Astrocyte (in vitro differentiated cells and primary cell): ENCODE measurements at places on chromosomes 11 and 22. TPM values are rescaled to one million over a fixed set of nuclear protein-coding genes. Genes with fewer than 3 reads are reported as not detected.

The ACRV1 gene
- not detected in 2 replicates for total RNA-seq

The SLC22A9 gene
- not detected in 2 replicates for total RNA-seq

The HSPB2 gene
- total RNA-seq = not detected in 2 replicates

The TTLL1 gene
- 10.7 and 13.7 TPM in 2 replicates for total RNA-seq

The C11orf16 gene
- total RNA-seq = not detected in 2 replicates

The KLHL35 gene
- 0.77 and 0.87 TPM in 2 replicates for total RNA-seq

The TRIM48 gene
- total RNA-seq = not detected in 2 replicates

The MMP8 gene
- total RNA-seq = not detected in 2 replicates

The DEUP1 gene
- total RNA-seq = 0.41 and 0.91 TPM in 2 replicates

The GTF2H1 gene
- total RNA-seq = 41.5 and 47.8 TPM in 2 replicates

The NDUFC2 gene
- total RNA-seq = 251 and 285 TPM in 2 replicates

The CCDC73 gene
- not detected in 2 replicates for total RNA-seq

The SLC22A25 gene
- total RNA-seq = not detected in 2 replicates

The SLC37A4 gene
- total RNA-seq = 8.7 and 11.7 TPM in 2 replicates

The INSC gene
- not detected in 2 replicates for total RNA-seq

The SEPTIN5 gene
- total RNA-seq = 7.3 and 8.6 TPM in 2 replicates

GRCh38 chr11:111734954-111735261 is 31.3 kb downstream of the PPP2R1B start:
- peaks cover 57% of the 10 kb centered on the region for H3K4me1 ChIP-seq
- no peak overlapping the region for H3K4me3 ChIP-seq
- H3K36me3 ChIP-seq = peaks cover 9% of the 10 kb centered on the region
- DNase-seq = no peak

DNA sequence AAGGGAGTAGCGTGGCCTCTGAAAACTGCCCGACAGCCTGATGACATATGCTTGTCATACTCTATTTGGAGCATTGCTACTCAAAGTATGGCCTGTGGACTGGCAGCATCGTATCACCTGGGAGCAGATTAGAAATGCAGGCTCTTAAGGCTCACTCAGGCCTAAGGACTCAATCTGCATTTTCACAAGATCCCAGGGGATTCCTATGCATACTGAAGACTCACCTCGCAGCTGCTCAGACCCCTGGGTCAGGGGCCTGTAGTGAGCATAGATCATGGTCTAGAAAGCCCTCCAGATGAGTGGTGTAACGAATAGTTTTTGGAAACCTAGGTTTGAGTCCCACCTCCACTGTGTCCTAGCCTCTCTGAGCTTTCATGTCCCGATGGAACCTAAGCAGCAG is 126.3 kb downstream of the FEZ1 start:
- peaks cover 2% of the 10 kb centered on the region for H3K27me3 ChIP-seq
- no peaks in the 10 kb centered on the region for H3K36me3 ChIP-seq
- H3K27ac ChIP-seq = no peak overlapping the region
- no peak for DNase-seq

- no peak overlapping the region for H3K27ac ChIP-seq
- H3K4me1 ChIP-seq = peaks cover 53% of the 10 kb centered on the region
- H3K27me3 ChIP-seq = no peaks in the 10 kb centered on the region
Measured at GRCh38 chr11:94788396-94788795, 20.2 kb downstream of the AMOTL1 start.

DNA sequence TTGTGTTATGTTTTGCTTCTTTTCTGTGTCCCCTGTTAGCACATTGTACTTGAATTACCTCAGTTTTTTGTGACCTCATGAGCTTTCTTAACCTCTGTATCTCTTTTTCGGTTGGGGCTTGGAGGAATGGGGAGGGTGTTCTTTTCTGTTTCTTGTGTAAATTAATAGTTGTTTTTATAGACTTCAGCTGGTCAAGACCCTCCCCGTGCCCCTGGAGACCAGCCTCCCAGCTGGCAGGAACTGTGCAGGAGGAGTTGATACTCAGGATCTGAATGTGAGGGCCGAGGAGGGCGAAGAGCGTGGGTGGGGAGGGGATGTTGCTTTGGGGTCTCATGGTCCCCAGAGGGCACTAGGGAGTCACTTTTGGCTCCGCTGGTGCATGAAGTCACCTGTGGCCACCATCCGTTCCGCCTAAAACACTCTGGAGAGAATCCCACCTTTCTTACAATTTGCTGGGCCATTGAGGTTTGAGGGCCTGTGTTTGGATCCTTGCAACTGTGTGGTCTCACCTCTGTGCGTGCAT is 44.3 kb upstream of the NNMT start:
- DNase-seq = no peak
- H3K4me3 ChIP-seq = no peak overlapping the region
- no peaks in the 10 kb centered on the region for H3K36me3 ChIP-seq
- no peak overlapping the region for H3K27ac ChIP-seq

- H3K36me3 ChIP-seq = no peaks in the 10 kb centered on the region
- no peaks in the 10 kb centered on the region for H3K27me3 ChIP-seq
- H3K4me1 ChIP-seq = peaks cover 16% of the 10 kb centered on the region
- H3K27ac ChIP-seq = peak overlapping the region; percentile 3
Measured at GRCh38 chr11:123494195-123495050, 64.4 kb downstream of the GRAMD1B start.

DNA sequence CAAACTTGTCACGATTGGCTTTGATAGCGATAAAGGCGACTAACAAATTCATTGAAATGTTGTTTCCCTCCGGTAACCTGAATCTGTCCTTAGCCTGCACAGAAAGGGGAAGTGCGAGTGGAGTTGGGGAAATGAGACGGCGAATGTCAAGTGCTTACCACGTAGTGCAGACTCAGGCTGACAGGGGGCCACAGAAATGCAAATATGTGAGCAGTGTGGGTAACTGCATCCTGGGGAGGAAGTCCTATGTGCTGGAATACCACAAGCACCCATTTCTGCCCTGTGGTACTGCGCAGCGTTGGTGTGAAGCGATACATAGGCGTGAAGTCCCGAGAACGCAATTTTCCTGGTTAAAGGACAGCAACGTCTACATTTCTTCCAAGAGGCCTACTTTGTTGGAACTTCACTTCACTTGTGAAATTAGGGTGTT is 869 bp upstream of the EIF4ENIF1 start:
- DNase-seq = peak; percentile 78
- peak overlapping the region; percentile 79 for H3K4me3 ChIP-seq
- peaks cover 16% of the 10 kb centered on the region for H3K4me1 ChIP-seq

- no peak overlapping the region for H3K4me3 ChIP-seq
- no peaks in the 10 kb centered on the region for H3K27me3 ChIP-seq
- DNase-seq = no peak
- no peaks in the 10 kb centered on the region for H3K36me3 ChIP-seq
Measured at GRCh38 chr11:64967375-64967774, 4.5 kb downstream of the MAJIN start.

DNA sequence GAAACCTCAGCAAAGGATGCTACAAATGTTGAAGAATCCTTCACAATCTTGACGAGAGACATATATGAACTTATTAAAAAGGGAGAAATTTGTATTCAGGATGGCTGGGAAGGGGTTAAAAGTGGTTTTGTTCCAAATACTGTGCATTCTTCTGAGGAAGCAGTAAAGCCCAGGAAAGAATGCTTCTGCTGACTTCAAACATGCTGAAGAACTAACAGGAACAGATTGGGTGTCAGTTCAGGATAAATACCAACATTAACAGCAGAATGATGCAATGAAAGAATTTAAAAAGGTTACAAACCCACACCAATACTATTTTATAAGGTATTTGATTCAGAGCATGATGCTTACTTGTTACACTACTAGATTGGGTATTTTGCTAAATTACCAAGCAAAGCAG is 33.9 kb downstream of the RAB39A start:
- H3K27ac ChIP-seq = no peak overlapping the region
- H3K27me3 ChIP-seq = no peaks in the 10 kb centered on the region
- no peak overlapping the region for H3K4me3 ChIP-seq
- H3K36me3 ChIP-seq = no peaks in the 10 kb centered on the region

DNA sequence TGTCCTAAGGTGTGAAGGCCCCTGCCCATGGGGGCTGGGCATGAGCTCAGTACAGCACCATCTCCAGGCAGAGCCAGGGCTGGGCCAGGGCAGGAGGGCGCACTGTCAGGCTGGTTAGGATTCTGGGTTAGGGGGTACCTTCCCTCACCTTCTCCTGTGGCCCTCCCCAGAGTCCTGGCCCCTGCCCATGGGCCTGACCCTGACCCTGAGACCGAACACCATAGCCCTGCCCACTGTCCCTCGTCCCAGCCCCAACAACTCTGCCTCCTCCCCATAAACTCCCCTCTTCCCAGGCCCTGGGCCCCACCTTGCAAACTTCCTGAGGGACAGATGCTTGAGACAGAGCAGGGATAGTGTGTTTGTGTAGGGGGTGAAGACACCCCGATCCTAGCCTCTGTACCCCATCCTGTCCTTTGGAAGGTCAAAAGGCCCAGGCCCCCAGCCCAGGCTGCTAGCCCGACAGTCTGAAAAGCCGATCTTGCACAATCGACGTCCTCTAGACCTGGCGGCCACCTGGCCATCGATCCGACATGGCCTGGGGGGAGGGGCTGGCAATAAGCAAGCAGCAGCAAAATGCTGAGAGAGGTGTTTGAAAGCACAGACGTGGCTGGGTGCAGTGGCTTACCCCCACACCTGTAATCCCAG is 2.7 kb upstream of the TMPRSS6 start:
- H3K4me3 ChIP-seq = no peak overlapping the region
- peaks cover 9% of the 10 kb centered on the region for H3K27me3 ChIP-seq
- DNase-seq = no peak
- no peaks in the 10 kb centered on the region for H3K36me3 ChIP-seq

DNA sequence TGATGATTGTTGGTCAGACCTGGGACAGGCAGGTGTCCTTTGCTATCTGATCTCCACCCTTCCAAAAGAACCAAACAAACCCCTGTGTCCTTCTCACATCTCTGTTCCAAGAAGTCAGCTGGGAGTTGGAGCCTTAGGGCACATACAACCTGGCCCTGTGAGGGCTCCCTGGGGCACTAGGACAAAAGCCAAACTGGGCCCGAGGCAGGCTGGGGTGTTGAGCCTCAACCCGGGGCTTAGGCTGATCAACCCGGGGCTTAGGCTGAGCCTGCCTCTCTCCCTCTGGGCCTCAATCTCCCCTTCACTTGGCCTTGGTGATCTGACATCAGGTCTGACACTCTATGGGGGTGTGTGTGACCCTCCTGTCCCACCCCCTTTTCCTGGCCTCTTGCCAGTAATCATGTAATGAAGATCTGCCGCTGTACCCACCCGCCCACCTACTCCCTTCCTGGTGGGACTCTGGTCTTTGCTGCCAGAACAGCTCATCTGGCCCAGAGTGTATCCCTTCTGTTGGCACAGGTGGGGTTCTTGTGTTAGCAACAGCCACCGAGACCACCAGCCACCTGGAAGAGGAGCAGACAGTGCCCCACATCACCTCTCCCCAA is 22.8 kb upstream of the UVRAG start:
- H3K27ac ChIP-seq = no peak overlapping the region
- no peaks in the 10 kb centered on the region for H3K36me3 ChIP-seq
- no peak overlapping the region for H3K4me3 ChIP-seq
- H3K27me3 ChIP-seq = no peaks in the 10 kb centered on the region

DNA sequence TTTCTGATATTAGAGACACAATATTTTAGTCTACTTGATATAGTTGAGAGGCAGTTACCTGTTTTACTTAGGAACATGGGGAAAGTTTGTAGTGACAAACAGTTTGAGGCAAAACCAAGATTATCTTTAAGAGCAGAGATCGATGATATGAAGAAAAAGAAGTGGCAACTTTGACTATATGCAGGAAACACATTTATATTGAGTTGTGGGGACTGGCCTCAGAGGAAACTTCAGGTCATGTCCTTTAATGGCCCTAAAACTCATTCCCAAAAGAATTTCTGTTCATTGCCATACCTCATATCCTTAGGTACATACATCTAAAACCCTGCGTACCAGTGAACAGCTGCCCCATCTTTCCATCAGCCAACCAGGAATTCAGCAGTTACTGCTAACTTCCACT is 4.5 kb downstream of the HBG1 start:
- H3K27ac ChIP-seq = no peak overlapping the region
- no peaks in the 10 kb centered on the region for H3K4me1 ChIP-seq
- DNase-seq = no peak
- H3K36me3 ChIP-seq = no peaks in the 10 kb centered on the region
- H3K27me3 ChIP-seq = no peaks in the 10 kb centered on the region

DNA sequence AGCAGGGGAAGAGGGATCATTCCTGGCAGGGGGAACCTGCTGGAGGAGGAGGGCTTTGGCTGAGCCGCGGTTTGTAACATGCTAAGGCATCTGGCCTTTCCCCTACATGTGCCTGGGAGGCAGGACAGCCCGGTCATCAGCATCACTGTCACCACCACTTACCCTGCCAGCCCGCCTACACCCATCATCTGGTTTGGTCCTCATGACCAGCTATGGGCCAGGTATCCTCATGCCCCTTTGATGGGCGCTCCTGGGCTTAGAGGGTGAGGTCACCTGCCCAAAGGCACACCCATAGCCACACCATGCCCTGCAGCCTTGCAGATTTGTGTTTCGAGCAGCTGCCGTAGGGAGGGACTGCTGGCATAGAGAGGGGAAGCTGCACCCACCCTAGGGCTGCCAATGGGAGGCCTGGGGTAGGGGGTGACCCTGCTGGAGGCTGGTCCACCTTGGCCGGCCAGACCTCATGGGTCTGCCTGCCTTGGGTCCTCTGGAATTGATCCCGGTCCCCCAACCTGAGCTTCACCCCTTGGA is 2.6 kb downstream of the MRGPRF start:
- H3K4me1 ChIP-seq = peaks cover 57% of the 10 kb centered on the region
- no peak overlapping the region for H3K27ac ChIP-seq
- DNase-seq = no peak
- H3K27me3 ChIP-seq = no peaks in the 10 kb centered on the region
- H3K36me3 ChIP-seq = no peaks in the 10 kb centered on the region
- H3K4me3 ChIP-seq = no peak overlapping the region

DNA sequence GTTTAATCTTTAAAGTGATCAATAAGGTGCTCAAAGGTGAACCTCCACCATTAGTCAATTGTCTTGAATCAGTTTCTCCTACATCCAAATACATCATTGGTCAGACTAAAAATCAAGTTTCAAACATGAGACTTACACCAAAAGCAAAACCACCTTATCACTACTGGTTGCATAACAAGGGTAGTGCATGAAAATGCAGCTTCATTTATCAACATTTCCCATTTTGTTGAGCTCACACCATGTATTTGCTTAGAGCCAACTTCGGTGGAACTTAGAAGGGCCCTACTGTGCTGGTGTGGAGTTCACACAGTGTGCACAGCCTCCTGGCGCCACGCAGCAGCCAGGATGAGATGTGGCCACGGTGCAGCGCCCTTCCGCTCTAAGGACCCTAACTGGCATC is 23.1 kb upstream of the PHLDA2 start:
- no peak for DNase-seq
- H3K27ac ChIP-seq = peak overlapping the region; percentile 78
- H3K4me3 ChIP-seq = no peak overlapping the region
- peaks cover 44% of the 10 kb centered on the region for H3K4me1 ChIP-seq

DNA sequence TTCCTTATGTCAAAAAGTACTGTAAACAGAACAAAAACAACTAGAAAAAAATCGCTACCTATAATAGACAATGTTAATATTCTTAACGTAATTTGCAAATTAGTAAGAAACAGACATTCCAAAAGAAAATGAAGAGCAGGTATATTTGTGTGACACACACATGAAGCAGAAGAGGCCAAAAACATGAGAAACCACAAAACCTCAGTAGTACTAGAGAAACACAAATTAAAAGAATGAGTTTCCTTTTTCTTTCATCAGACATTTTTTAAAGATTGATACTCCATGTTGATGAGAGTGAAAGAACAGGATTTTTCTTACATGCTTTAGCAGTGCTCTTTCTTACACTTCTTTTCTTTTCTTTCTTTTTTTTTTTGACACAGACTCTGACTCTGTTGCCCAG is 34.2 kb upstream of the PCF11 start:
- H3K4me3 ChIP-seq = no peak overlapping the region
- no peaks in the 10 kb centered on the region for H3K36me3 ChIP-seq
- no peaks in the 10 kb centered on the region for H3K4me1 ChIP-seq
- H3K27ac ChIP-seq = no peak overlapping the region
- H3K27me3 ChIP-seq = no peaks in the 10 kb centered on the region
- no peak for DNase-seq

GRCh38 chr11:94924612-94925011 is 48.7 kb downstream of the CWC15 start:
- no peak for DNase-seq
- no peak overlapping the region for H3K27ac ChIP-seq
- no peaks in the 10 kb centered on the region for H3K36me3 ChIP-seq
- no peaks in the 10 kb centered on the region for H3K27me3 ChIP-seq
- H3K4me1 ChIP-seq = peaks cover 34% of the 10 kb centered on the region
